Stimulated activated CD8-positive, alpha-beta memory T cell treated with anti-CD3 and anti-CD28 coated beads, Interleukin-2, amount 100 ng/mL, for 1 hour (primary cell): ENCODE measurements at places on chromosomes 6 and 20.

DNA sequence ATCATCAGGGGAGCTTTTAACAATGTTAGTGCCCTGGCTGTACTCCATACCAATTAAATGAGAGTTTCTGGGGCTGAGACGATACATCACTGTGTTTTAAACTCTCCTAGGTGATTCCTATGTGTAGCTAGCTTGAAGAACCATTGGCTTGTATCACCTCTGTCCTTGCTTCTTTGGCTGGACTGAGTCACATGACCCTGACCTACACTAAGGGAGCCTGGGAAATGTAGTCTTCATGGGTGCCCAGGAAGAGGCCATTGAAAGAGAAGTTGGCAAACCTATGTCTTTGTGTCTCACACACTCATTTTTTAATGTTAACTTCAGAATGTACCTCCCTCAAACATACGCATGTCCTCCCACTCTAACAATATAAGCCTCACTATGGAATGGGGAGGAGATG, 506.6 kb downstream of the DHX35 start:
- DNase-seq, result no peak

DNA sequence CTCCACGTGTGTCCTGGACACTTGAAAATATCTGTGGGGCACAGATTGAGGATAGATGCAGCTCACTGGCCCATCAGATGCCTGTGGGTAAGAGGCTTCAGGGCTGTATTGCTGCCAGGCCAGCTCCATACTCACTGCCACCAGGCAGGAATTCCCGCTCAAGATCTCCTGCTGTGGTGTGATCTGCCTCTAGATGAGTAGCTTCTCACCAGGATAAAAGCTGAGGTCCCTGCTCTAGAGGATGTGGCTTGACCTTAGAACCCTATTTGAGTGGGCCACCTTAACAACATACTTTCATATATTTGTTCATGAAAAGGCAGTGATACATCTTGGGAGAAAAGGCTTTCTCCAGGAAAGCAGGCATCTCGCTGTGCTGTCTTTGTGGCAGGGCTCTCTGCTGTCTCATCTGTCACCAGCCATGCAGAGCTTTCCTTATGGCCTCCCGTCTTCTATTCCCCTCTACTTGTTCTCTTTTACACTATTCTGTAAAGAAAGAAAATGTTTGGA, 165.7 kb upstream of the RNF217 start:
- no peak for DNase-seq

GRCh38 chr6:32785781-32786533, 22.6 kb upstream of the HLA-DQB2 start:
- no peak for DNase-seq

DNA sequence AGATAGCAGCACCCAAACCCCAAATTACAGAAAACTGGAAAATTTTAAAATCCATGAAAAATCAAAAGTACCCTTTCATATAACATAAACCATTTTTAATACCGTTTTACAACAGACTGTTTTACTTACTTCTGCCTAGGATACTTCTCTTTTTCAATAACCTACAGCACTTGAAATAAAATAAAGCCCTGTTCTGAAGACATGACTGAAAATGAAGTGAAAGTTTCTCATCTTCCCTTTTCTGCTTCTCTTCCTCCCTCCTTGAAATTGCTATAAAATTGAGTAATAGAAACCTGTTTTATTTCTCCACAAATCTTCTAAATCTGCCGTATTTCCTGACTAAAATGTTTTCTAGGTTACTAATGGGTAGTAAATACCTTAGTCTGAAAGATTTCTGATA, 20.3 kb downstream of the MMS22L start:
- DNase-seq, result no peak

GRCh38 chr6:137769797-137770362, 97.2 kb upstream of the TNFAIP3 start:
- DNase-seq, result no peak

GRCh38 chr6:113833537-113833936, 23.6 kb upstream of the MARCKS start:
- DNase-seq, result no peak

DNA sequence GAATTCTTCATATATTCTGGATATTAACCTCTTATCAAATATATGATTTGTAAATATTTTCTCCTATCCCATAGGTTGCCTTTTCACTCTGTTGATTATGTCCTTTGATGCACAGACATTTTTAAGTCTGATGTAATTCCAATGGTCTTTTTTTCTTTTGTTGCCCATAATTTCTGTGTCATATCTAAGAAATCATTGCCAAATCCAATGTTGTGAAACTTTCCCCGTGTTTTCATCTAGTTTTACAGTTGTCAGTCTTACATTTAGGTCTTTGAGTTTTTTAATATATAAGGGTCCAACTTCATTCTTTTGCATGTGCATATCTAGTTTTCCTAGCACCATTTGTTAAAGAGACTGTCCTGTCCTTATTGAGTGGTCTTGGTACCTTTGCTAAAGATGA, 111.5 kb downstream of the SESN1 start:
- no peak for DNase-seq

- DNase-seq, result no peak
These were observed 151.6 kb downstream of the PRIM2 start for GRCh38 chr6:57469072-57469471.

DNA sequence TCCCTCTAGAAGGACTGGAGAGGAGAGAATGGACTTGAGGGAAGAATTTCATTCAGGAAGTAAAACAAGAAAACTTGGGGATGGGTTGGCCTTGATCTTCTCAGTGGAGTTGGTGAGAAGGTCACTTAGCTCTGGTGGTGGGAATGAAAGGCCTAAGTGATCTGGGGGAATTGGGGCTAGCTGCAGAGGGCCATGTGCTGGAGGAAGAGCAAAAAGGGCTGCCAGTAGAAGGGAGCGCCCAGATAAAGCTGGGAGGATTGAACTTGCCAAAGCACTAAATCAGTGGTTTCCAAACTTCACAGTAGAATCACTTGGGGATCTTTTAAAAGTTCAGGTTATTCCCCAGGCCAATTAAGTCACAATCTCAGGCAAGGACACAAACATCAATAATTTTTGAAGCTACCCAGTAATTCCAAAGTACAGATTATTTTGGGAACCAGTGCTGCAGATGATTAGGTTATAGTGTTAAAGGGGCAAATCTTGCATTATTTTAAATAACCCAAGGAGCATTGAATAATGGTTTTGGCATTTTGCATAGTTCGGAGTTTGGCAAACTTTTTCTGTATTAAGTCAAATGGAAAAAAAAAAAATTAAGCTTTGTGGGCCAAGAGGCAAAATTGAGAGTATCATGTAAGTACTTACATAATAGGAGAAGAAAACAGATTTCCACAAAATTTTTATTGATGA, 36.5 kb upstream of the RFPL4B start:
- DNase-seq, result no peak

GRCh38 chr6:49202924-49203536, 260.0 kb downstream of the MMUT start:
- no peak for DNase-seq
